ENCODE measurements at places on chromosomes 4 and X.

DNA sequence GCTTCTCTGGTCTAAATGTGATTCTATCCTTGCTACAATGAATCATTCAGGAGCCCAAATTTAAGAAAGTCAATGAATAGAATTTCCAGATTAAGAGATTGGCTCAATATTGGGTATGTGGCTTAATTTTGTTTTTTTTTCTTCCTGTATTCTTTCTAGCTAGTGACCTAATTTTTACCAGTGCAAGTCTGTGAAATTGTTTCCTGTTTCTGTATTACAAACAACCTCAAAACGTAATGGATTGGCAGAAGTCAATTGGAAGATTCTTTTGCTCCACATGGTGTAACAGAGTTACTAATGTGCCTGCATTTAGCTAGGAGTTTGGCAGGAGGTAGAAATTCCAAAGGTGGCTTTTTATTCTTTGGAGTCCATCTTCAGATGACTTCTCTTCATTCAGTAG is 17.6 kb downstream of the DYNLT3 start:
- DNase-seq = no peak

- no peak for DNase-seq
Measured at GRCh38 chr4:184016759-184017668, 111.9 kb downstream of the STOX2 start.

DNA sequence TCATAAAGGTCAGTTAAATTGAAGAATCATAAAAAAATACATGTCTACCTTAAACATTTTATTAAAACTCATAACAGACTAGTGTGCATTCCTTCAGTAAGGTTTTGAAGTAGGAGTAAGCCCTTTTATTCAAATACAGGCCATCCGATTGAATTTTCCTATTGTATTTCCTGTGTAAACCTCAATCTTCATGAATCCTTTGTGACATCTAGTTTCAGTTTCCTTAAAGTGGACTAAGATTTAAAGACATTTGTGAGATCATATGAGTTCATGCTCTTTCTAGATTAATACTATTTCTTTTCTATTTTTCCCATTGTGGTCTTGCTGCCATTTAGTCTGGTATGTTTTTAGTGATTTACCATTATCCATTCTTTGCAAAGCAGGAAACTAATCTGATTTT is 644.7 kb upstream of the BOD1L1 start:
- DNase-seq = no peak

DNA sequence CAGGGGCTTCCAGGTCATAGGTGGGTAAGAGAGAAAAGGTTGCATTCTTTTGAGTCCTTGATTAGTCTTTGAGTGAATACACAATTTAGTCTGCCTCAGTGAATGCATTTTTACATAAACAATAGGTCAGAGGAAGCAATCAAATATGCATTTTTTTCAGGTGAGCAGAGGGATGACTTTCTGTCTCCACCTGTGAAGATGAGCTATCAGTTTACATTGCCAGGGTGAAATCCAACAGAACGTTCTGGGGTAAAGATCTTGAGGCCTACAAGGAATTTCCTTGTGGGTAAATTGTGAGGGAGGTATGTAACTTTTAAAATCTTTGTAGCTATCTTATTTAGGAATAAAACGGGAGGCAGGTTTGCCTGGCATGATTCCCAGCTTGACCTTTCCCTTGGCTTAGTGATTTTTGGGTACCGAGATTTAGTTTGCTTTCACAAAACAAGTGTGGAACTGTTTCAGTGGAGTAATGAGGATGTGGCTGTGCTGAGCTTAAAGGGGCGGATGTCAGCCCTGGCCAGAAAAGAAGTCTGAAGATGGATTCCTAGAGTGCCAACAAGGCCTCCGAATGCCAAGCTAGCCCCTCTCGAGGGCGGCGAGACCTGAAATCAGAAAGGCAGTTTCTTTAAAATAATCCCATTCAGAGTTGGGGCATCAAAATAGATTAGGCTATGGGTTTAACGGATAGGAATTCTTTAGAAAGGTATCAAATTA is 29.5 kb downstream of the TMEM131L start:
- no peak for DNase-seq

- DNase-seq = no peak
Measured at GRCh38 chr4:2558301-2558700, 21.9 kb downstream of the FAM193A start.

DNA sequence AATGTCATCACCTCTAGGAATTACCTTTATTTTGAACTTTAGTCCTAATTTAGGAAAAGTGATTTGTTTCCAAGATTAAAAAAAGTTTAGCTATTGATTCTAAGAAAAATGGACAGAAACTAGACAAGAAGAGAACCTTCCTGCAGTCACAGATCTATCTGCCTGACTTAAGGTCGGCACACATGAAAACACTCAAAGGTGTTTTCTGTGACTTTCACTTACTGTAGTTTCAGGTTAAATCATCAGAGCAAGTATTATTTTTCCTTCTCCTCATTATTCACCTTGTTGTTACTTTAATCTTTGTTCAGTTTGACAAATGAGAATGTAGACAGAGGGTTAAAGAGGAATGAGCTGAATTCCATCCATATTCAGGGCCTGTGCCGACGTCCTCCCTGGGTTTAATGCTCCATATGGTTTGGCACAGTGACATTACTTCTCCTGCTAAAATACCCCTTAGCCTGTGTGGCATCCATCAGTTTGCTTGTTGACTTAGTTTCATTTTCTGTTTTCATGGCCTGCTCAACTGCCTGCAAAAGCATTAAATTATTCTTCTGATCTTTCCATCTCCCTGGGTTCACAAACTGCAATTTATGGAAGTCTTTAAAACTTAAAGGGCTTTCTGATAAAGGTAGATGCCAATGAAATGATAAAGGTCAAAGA is 352.7 kb downstream of the NKX6-1 start:
- DNase-seq = no peak

GRCh38 chr4:86999136-86999643 is 64.4 kb downstream of the AFF1 start:
- no peak for DNase-seq

DNA sequence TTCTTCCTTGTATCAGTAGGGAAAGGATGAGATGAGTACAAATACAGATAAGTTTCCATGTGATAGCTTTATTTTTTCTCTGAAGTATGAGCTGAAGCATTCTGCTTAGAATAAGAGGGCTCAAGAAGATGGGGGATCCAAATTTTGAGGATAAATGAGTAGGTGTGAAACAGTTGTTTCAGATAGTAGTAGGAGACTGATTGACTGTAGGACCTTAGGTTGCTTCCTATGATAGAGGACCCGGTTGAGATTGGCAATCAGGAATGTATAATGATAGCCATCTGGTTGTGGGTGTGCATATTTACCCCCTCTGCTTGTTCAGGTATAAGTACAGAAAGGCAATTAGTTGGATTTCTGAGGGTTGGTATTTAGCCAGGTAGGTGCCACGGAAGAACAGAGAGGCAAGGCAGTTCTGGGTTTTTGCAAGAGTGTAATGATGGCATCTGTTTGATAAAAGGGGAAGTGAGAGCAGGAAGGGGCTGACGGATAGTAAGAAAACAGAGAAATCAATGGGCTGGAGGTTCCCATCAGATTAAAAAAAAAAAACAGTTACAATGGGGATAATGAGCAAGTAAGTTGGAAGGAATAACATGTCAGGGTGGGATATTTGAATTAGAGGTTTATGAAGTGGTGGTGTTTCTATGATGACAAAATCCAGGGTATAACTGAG is 13.7 kb downstream of the OCRL start:
- no peak for DNase-seq

GRCh38 chr4:132642016-132642817 is 506.9 kb upstream of the PCDH10 start:
- DNase-seq = no peak

DNA sequence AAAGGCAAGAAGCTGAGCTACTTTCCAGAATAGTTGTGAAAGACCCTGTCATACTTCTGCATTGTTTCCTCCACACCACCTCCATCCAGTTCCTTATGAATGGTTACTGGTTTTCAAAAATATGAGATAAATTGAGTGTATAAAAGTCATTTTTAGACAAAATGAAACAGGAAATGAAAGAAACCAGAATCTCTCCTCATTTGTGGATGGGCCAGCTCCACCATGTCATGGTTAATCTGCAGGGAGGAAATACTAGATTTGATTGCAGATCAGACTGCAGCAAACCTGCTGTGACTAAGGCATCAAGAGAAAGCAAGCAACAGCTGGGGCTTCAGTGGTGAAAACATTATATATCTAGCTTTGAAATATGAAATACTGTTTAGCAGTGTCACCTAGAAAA is 23.8 kb downstream of the F9 start:
- DNase-seq = no peak

DNA sequence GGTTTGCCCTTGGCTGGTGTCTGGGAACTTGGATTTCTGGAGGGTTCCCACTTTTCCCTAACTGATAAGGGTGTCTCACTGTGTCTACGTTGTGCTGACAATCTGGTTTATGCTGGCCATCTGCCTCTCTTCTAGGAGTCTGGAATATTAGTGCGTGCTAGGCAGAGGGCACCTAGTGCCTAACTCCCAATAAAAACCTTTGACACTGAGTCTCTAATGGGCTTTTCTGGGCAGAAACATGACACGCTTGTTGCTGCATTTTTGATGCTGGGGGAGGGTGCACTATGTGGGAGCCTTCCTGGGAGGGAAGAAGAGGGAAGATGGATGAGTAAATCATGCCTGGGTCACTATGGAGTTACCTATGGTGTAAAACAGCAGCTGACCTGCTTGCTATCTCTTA is 16.3 kb upstream of the ZNF41 start:
- DNase-seq = no peak

DNA sequence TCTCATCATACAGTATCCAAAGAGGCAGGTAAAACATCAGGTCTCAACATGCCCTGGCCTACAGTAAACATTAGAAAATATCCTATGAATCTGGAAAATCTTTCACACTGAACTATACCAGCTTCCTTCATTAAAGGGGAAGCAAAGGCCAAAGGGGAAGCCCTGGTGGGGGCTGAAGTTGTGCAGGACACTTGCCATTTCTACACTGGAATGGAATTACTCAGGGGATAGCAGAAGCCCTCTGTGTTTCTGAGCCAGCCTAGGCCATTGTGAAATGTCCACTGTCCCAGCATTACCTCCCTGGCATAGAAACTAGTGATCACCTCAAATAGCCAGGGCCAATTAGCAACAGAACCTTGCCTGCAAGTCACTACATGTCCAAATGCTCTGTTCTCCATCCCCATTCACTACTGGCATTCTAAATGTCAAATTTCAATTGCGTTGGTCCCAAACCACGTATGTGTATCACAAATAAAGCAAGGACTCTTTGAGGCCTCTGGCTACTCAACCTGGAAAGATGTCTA is 429.9 kb downstream of the AFF2 start:
- no peak for DNase-seq

GRCh38 chr4:176653401-176654220 is 139.1 kb downstream of the VEGFC start:
- DNase-seq = no peak

GRCh38 chr4:34850421-34850820 is 1393.9 kb downstream of the ARAP2 start:
- no peak for DNase-seq

GRCh38 chr4:59060895-59061294 is 1950.7 kb upstream of the IGFBP7 start:
- no peak for DNase-seq

DNA sequence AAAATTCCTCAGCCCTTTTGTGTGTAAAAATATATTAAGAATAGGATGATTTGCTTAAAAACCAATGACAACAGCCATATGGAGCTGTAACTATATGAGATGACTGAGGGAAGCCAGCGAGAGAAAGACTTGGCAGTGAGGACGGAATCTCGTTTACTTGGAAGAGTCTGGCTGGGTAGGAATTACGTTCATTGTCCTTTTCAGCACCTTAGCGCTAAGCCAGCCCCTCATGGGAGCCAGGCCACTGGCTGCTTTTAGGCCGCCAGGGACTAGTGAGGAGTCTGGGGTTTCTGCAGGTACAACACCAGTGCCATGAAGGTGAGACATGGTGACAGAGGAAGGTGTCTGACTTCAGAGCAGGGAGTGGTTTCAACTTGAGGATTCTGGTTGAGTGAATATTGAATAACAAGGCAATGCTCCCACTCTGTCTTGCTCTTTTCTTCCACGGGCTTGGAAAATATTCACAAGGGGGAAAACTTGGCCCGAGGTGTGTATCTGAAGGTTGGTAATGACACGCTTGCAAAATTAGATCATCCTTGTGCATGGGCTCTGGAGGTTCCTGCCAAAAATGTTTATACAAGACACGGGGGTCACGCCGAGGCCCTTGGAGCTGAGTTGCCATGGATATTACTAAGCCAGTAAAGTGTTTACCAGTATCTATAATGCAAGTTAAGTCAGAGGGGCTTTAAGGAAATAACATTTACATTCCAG is 17.4 kb downstream of the KLF3 start:
- no peak for DNase-seq

- DNase-seq = no peak
Measured at GRCh38 chr4:11746734-11747133, 318.0 kb upstream of the HS3ST1 start.

GRCh38 chr4:70023218-70023617 is 5.0 kb upstream of the HTN3 start:
- no peak for DNase-seq

- DNase-seq = no peak
Measured at GRCh38 chrX:103344606-103345005, 11.7 kb upstream of the TCEAL9 start.

GRCh38 chr4:55609393-55609866 is 17.4 kb upstream of the PDCL2 start:
- DNase-seq = no peak

DNA sequence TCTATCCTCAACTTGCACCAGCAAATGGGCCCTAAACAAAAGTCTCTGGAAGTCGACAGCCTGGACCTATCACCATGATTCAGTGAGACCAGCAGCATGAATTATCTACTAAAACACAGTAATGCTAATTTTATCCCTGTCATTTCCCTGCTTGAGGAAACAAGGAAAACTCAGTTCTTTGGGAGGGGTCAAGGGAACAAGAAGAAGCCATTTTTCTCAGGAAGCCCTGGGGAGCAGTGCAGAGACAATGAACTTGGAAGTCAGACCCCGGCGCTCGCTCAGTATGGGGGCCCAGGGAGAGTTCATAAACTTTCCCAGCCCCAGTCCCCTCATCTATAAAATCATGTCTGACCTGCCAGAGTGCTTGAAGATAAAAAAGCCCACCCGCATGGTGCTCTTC is 50.4 kb downstream of the DCTD start:
- no peak for DNase-seq

- no peak for DNase-seq
Measured at GRCh38 chr4:2809610-2810180, 16.8 kb downstream of the SH3BP2 start.

- DNase-seq = no peak
Measured at GRCh38 chr4:169099771-169100180, 89.7 kb upstream of the CBR4 start.

DNA sequence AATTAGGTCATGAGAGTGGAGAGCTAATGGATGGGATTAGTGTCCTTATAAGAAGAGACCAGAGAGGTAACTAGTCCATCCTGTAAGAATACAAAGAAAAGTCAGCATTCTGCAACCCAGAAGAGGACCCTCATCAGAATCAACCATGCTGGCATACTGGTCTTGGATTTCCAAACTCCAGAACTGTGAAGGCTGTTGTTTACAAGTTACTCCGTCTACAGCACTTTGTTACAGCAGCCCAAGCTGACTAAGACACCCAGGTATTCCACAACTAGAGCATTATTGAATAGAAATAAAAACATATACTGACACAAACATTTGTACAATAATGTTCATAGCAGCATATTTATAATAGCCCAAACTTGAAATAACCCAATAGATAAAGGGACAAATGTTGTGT is 9.2 kb downstream of the TMEM156 start:
- no peak for DNase-seq

- DNase-seq = no peak
Measured at GRCh38 chr4:92634882-92635281, 331.1 kb downstream of the GRID2 start.

GRCh38 chr4:75289914-75290582 is 224.2 kb downstream of the RCHY1 start:
- no peak for DNase-seq

All from esophagus squamous epithelium (tissue), 5 donors.